ENCODE measurements at places on chromosomes 2 and 18. TPM values are rescaled to one million over a fixed set of nuclear protein-coding genes. Genes with fewer than 3 reads are reported as not detected.

The BOK gene
- polyA plus RNA-seq: 0.08 TPM

The DNAJC27 gene
- polyA plus RNA-seq: 4.9 TPM

The RAB17 gene
- polyA plus RNA-seq: not detected

The STON1 gene
- 0.06 TPM for polyA plus RNA-seq

The RBM43 gene
- polyA plus RNA-seq: 1.8 TPM

The ITGB6 gene
- polyA plus RNA-seq: not detected

The CTLA4 gene
- polyA plus RNA-seq: not detected

The UGT1A8 gene
- not detected for polyA plus RNA-seq

The PIAS2 gene
- polyA plus RNA-seq: 15.8 TPM

The CDK5R2 gene
- polyA plus RNA-seq: not detected

The IL18R1 gene
- 2.2 TPM for polyA plus RNA-seq

The TMEM163 gene
- 1.2 TPM for polyA plus RNA-seq

The MCEE gene
- 25.9 TPM for polyA plus RNA-seq

The DOCK10 gene
- polyA plus RNA-seq: 26.9 TPM

The UCN gene
- 1.6 TPM for polyA plus RNA-seq
